ENCODE measurements at places on chromosomes 1 and 21.

- no peak for DNase-seq
Measured at GRCh38 chr1:63984257-63984929, 210.6 kb downstream of the ROR1 start.

DNA sequence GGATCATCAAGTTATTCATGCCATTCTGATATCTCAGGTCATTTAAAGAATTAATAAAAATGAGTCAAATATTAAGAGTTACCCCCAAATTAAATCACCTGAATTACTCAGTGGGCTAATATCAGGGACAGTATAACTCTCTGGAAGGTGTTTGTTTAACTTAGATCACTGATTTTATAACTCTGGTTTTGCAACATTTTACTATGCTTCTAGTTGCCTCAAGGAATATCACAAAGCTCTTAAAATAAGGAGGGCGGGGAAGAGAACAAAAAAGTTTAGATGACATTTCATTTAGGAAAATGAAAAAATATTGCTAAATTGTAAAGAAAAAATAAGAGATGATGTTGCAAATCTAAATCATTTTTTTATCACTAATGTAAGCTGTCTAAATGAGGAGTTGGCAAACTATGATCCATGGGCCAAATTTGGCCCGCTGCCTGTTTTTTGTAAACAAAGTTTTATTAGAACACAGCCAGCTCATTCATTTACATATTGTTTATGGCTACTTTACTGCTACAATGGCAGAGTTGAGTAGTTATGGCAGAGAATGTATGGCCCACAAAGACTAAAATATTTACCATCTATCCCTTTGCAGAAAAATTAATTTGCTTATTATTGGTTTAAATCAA lies 31.9 kb upstream of the SLC19A2 start:
- DNase-seq, result no peak

GRCh38 chr1:71650119-71650518 lies 569.3 kb upstream of the ZRANB2 start:
- no peak for DNase-seq

DNA sequence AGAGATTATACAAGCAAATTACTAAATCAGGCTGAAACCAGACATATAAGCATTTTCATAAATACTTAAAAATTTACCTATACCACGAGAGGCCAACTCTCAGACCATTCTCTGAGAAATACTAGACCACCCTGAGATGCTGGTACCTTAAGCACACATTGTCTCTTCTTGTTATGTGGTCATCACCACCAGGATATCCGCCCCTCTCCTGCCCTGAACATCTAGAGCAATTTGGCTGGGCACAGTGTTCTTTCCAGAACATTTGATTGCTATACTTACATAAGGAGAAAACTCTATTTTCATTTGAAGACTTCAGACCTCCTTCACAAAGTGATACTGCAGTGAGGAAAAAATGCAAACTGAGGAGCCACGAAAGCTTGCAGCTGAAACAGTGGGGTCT lies 36.2 kb upstream of the DUSP10 start:
- DNase-seq, result no peak

GRCh38 chr1:30195424-30196134 lies 527.8 kb downstream of the MATN1 start:
- DNase-seq, result no peak

DNA sequence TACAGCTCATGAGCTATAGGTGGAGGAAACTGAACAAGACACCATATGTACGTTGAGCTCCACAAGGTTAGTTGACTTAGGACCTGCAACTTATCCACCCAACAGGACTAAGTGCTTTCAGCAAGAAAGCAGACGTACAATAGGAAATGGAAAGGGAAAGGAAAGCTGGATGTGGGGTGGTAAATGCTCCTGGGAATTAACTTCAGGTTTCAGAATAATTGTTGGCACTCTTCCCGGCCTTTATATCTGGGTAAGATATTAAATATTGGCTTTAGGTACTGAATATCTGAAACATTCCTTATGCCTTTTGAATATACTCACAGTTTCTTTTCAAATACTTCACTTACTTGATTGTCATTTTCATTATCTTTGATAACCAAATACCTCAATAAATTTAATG lies 36.3 kb downstream of the GLMN start:
- DNase-seq, result no peak

GRCh38 chr1:9751971-9752370 lies 71.8 kb downstream of the CLSTN1 start:
- no peak for DNase-seq

DNA sequence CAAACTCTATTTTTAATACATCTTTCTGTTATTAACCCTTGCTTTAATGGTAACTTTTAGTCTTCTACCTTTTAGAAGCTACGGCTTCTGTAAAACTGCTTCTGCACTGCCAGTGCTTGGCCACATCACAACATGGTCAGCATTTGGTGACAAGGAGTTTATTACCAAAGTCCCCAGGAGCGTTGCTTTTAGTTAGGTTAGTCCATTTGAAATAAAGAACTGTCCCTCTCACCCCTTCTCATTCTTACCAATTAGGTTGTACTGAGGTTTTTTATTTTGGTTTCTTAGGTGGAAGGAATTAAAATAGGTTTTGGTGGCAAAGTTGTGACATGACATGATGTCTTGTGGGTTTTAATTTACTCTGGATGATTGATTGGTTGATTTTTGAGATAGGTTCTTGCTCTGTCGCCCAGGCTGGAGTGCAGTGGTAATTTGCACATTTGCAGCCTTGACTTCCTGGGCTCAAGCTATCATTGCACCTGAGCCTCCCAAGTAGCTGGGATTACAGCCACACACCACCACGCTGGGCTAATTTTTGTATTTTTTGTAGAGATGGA lies 39.2 kb downstream of the SPEN start:
- DNase-seq, result no peak

DNA sequence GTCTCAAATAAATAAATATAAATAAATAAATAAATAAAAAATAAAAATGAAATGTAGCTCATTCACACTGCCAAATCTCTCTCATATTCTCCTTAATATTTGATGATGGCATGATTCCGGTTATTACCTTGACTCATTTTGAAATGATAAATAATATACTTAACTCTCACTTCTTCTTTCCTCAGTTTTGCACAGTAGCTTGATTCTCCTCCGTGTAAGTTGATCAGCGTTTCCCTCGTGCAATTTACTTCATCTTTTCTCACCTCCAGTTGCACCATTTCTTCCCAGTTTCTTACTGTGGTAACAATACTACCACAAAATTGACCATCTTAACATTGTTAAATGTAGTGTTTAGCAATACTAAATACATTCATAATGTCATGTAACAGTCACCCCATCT lies 111.6 kb downstream of the RIPK4 start:
- no peak for DNase-seq

DNA sequence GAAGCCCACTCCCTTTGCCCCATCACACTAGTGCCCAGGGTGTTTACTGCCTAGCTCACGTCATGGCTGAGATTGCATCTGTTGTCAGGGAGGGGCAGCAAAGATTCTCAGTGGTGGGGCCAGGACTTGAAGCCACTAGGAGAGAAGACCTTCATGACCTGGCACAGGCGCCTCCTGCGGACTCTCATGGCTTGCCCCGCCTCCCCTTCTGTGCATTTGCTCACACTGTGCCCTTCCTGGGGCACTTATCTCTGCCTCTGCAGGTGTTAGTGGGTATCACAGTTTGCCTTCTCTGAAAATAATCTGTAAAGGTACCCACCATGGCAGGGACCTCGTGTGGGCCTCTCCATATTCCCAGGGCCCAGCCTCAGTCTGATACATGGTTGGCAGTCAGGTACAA lies 20.1 kb downstream of the PTPRU start:
- DNase-seq, result no peak

DNA sequence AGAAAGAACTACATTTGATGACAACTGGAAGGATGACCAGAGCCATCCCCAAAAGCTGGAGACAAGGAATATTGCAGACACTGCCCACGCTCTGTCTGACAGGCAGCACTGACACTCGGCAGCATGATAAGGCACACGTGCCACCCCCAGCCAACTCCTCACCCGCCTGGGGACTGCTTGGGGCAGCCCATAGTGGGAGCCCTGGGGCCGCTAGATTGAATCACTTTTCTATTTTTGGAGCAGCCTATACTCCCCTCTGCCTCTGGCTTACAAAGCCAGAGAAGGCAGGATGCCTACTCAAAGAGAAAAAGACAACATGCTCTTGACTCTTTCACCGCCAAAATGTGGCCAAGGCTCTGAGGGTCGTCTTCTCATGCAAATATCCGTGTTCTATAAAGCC lies 1.3 kb downstream of the SMG5 start:
- no peak for DNase-seq

DNA sequence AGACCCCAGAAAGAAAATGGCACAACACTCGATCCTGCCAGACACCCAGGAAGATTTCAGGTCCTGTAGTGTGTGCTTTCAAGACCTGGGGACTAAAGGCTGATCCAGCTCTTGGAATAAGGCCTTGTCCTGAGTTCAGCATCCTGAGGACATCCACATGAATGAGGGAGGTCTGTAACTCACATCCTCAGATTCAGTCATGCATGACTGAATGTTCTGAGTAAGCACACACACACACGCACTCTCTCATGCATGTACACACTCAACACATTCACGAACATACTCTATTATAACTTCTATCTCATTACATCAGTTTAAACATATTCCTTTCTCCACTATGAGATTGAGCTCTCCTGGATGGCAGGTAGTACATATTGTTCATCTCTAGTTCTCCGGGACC lies 273.4 kb upstream of the BEND5 start:
- DNase-seq, result no peak

- no peak for DNase-seq
Measured at GRCh38 chr1:176888471-176889032, 276.0 kb downstream of the ASTN1 start.

- no peak for DNase-seq
Measured at GRCh38 chr1:3329640-3330281, 124.7 kb upstream of the ARHGEF16 start.

GRCh38 chr1:59379371-59379728 lies 82.5 kb downstream of the FGGY start:
- DNase-seq, result no peak

- DNase-seq, result no peak
Measured at GRCh38 chr1:12007204-12007603, 12.1 kb upstream of the MIIP start.

- DNase-seq, result no peak
Measured at GRCh38 chr1:7262611-7263010, 477.4 kb downstream of the CAMTA1 start.

DNA sequence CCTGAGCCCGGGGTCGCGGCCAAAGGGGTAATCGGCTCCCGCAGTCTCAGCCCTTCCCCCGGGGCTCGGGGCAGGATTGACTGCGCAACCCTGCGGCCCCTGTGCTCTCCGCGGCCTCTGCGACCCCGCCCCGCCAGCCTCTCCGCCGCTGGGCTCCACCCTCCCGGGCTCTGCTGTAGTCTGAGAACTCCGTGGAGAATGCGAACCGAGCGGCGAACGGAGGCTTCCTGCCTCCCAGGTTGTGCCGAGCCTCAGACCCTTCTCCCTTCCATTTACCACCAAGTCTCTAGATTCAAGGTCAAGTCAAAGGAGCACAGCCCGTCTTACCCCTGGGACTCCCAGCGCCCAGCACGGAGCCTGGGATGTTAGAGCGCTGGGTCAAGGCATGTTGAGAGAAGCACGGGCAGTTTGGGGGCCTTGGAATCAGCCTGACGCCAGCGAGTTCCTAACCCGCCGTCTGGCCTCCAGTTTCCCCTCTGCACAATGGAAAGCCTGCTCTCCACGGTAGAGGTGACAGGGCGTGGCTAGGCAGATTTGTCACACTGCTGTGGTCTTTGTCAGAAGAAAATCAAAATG lies 3.0 kb downstream of the ATP2B4 start:
- no peak for DNase-seq

DNA sequence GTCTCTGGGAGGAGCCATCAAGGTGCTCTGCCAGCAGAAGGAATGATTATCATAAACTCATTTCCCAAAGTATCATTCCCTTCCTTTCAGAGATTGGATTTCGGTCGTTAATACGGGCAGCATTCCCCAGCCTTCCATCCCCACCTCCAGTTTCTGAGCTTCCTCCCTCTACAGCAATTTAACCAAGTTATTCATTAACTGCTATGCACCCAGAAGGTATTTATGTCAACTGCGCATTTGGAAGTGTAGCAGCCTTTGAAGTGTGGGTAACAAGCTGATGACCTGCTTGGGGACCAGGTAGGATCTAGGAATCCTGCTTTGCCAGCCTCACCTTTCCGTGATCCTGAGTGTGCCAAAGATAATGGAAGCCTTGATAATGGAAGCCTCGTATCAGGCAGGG lies 172.4 kb upstream of the IGSF21 start:
- no peak for DNase-seq

- no peak for DNase-seq
Measured at GRCh38 chr1:206067486-206068227, 14.7 kb downstream of the RHEX start.

GRCh38 chr1:64933296-64934070 lies 32.9 kb downstream of the JAK1 start:
- no peak for DNase-seq

- no peak for DNase-seq
Measured at GRCh38 chr1:60055336-60055735, 18.2 kb downstream of the C1orf87 start.
